ENCODE measurements at places on chromosomes 1 and 21.

- no peak for DNase-seq
Measured at GRCh38 chr1:70465911-70466310, 54.8 kb downstream of the CTH start.

DNA sequence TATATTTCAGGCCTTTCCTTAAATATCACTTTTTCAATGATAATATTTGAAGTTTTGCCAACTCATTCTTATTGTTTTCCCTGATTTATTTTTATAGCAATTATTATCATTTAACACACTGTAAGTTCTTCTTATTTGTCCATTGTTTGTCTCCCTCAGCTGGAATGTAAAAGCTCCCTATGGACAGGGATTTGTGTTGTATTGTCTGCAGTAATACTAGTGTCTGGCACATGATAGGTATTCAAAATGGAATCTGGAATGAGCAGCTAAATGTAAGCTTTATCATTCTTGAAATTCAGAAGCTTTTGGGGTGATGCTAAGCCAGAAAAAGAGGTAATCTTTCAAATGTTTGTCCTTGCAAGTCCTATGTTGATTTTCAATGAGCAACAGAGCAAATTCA, 112.1 kb downstream of the NEGR1 start:
- DNase-seq: no peak

GRCh38 chr1:165565751-165566490, 22.1 kb downstream of the LRRC52 start:
- DNase-seq: no peak

GRCh38 chr1:57736940-57737339, 313.1 kb upstream of the DAB1 start:
- DNase-seq: no peak

DNA sequence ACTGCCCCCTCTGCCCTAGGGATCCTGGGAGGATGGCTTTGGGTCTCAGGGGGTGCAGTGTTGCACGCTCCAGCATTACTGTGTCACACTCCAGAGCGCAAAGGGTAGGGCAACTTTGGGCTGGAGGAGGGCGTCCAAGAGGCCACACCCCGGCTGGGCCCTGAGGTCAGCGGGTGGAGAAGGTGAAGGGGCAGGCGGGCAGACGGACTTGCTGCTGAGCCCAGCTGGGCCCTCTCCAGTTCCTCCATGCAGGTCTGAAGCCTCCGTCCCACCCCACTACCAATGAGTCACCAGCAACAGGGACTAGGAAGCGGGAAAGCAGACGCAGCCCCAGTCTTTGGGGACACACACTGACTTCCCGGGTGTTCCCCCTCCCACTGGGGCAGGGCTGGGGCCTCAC, 116.0 kb downstream of the CASZ1 start:
- no peak for DNase-seq

- DNase-seq: no peak
Measured at GRCh38 chr1:159008744-159009188, 941 bp upstream of the IFI16 start.

DNA sequence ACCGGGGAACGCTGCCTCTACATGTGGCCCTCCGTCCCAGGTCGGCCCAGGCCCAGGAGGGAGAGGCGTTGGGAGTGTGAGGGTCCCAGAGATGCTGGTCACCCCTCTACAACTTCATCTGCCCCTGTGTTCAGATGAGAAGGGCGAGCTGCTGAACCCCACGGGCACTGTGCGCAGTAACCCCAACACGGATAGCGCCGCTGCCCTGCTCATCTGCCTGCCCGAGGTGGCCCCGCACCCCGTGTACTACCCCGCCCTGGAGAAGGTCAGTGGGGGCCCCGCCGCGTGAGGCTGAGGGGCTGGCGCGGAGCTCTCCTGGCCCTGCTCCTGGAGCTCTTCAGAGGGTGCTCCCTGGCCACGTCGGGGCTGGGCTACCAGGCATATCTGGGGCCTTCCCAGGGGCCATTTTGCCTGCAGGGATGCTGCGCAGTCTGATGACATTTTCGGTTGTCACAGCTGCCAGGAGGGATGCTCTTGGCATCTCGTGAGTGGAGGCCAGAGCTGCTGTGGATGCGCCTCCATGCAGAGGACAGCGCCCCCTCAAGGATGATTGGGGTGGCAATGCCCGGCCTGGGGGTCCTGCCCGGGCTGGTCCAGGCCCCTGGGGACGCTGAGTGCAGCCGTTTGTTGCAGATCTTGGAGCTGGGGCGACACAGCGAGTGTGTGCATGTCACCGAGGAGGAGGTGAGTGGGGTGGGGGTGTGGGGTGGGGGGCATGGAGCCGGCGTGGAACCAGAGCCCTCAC, 68.6 kb downstream of the PIK3CD start:
- DNase-seq: no peak

DNA sequence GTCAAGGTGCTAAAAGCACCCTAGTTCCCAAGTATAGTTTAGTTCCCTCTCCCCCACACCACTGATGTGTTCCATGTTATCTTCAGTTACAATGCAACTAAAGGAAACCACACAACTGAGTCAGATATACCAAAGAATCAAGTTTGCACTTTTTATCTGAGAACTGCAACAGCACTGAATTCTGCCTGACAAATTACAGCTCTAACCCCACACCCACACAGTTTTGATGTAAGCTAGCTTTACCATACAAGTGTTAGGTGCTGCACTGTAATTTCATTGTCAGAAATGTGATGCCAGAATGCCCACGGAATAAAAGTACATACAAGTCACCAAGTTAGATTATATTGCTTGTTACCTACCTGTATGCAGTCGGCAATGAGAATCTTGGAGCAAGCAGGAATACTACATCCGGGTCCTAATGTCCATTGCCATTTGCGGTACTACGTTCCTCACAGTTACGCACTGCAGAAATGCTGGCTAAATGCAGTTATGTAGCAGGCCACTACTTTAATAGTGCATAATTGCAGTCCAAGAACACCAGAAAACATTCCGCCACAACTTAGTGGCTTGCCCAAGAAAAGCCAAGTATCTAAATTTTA, 12.1 kb downstream of the SFPQ start:
- DNase-seq: no peak

Measured in urothelium cell line (cell line).